A549 (cell line): ENCODE measurements at places on chromosomes 12 and 14. TPM values are rescaled to one million over a fixed set of nuclear protein-coding genes. Genes with fewer than 3 reads are reported as not detected.

DNA sequence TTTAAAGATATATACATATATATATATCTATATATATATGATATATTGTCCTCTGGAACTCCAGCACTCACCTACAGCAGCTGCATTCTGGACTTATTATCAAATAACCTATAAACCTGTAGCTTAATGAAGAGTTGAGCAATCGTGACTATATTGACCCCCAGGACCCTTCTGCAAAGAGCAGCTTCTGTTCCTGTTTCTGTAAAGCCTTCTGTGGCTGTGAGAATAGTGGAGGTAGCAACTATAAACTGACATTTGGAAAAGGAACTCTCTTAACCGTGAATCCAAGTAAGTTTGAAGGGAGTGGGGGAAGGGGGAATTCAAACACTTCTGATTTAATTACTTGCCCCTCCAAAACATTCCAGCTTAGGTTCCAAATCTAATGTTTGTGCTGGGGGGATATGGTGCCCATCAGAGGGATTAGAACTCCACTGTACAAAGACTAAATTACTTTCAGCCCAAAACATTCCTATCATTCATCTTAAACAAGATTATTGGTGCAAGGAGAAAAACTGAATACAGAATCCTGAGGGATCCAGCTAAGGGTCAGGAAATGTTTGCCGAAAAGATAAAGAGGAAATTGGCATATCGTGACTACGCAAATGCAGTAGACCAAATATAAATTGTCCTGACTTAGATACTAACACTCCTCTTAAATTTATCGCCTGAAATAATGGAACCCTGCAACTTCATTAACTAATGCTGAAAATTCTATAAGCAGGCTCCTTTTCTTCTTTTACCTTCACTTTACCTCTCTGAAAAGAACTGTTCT, 106.1 kb downstream of the DAD1 start:
- no peak for DNase-seq

DNA sequence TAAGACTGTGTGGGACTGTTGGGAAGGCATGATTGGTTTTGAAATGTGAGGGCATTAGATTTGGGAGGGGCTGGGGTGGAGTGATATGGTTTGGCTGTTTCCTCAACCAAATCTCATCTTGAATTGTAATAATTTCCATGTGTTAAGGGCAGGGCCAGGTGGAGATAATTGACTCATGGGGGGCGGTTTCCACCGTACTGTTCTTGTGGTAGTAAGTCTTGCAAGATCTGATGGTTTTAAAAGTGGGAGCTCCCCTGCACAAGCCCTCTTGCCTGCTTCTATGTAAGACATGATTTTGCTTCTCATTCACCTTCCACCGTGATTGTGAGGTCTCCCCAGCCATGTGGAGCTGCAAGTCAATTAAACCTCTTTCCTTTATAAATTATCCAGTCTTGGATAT, 76.6 kb upstream of the PPFIA2 start:
- DNase-seq: no peak

GRCh38 chr12:54853933-54854538, at the start of gene MUCL1:
Gene MUCL1, plus strand, starts transcription at chr12:54854516. Its CDS starts 67 bp downstream, at chr12:54854583.
- peak; percentile 52 for DNase-seq

- no peak for DNase-seq
Observed at GRCh38 chr12:92863251-92863650, 65.8 kb downstream of the EEA1 start.

The LYZ gene
- not detected in 3 replicates for polyA plus RNA-seq

- no peak for DNase-seq
Observed at GRCh38 chr14:76045773-76046172, 60.2 kb downstream of the IFT43 start.

DNA sequence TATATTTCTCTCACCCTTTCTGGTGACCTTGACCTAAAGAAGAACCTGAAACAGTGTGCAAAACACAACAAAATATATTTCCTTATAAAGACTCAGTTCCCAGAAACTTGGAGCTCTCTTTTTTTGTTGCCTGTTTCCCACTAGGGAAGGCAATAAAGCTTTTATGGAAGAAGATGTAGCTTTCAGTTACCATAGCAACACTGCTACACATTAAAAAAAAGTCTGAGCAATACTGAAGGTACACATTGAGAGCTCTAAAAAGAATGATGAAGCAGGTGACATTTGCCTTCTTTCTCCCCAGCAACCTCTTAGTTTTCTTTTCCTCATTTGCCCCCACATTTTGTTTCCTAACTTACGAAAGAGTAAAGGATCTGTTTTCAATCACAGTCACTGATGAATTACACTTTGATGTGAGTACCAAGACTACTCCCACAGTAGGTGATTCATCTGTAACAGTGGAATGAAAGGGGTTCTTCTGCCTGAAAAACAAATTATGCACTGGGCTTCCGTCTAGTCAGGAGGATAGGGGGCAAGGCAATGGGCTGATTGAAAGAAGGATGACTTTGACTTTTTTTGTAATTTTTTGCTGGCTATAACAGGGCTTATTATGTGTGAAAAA, 1.1 kb upstream of the CATSPERB start:
- no peak for DNase-seq
